Aorta (tissue), 5 donors: ENCODE measurements at places on chromosomes 3 and 15. TPM values are rescaled to one million over a fixed set of nuclear protein-coding genes. Genes with fewer than 3 reads are reported as not detected.

Gene TERC
- not detected for total RNA-seq

Gene LRRC15
- total RNA-seq: 0.06 TPM

- DNase-seq: no peak
These were observed 13.4 kb downstream of the SPICE1 start for GRCh38 chr3:113501597-113501996.

GRCh38 chr3:43627360-43627759 is 5.5 kb upstream of the ANO10 start:
- no peak for DNase-seq

DNA sequence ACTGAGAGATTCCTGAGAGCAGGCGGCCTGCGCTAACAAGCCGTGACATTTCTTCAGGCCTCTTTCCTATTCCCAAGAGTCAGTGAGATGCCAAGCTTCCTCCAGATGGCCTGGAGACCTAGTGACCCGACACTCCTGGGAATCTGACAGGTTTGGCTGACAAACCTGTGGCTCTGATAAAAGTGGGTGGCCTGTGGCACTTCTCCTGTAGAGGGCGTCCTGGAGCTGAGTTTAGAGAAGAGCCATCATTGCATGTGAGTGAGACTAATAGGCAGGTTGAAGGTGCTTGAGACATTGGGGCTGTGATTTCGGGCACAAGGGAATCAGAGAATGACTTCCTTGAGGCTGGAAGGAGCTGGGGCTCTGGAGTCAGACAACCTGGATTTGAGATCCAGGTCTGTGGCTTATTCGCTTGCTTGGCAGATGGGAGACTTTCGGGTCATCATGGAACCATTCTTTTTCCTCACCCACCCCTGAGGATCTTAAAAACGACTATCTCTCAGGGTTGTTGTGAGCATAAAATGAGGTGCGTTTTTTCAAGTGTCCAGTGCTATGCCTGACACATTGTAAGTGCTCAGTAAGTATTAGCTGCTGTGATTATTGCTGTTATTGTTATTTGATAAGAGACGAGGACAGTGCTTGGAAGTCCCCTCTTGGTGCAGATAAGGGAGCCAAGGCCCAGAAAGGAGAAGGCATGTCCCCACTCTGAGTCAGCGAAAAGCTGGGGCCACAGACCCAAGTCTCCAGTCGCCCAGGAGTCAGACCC is 77.2 kb downstream of the SCN10A start:
- DNase-seq: no peak

GRCh38 chr3:120460862-120461261 is 10.1 kb upstream of the FSTL1 start:
- DNase-seq: no peak

DNA sequence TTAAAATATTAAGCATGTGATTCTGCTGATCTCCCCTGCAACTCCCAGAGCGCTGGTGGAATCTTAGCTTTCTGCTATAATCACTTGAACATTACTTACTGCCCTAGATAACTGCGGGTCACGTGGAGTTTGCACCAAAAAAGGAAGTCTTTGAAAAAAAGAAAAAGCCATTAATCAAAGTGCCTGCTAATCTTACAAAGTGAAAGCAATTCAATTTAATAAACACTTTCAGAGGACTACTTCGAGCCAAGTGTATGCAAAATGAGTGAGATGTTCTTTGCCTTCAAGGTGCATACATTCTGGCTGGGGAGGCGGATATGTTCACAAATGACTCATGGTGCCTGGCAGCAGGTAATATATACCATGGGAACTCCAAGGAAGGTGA is 109.9 kb upstream of the GAP43 start:
- no peak for DNase-seq

DNA sequence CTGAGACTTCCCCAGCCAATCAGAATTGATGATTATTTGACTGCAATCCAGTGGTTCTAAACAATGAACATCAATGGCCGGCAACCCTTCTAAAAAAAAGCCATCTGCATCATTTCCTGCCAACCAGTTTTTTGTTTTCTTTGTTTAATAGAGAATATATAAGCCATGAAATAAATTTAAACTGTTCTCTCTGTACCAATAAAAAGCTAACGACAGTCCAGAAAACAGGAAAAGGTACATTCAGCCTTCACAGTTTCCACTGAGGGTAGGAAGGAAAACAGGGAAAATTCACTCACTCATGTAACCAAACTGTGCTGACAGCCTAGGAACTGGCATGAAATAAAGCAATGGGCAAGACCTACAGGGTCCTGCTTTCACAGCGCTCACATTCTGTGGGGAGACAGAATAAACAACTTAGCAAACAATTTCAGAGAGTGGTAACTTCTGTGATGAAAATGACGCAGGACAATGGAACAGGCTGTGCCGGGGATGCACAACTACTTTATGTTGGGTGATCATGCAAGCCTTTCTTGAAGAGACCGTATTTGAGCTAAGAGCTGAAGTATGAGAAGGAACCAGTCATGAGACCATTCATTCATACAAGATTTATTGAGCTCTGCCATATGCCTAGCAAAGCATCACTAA is 630.1 kb downstream of the MAGI1 start:
- DNase-seq: no peak

DNA sequence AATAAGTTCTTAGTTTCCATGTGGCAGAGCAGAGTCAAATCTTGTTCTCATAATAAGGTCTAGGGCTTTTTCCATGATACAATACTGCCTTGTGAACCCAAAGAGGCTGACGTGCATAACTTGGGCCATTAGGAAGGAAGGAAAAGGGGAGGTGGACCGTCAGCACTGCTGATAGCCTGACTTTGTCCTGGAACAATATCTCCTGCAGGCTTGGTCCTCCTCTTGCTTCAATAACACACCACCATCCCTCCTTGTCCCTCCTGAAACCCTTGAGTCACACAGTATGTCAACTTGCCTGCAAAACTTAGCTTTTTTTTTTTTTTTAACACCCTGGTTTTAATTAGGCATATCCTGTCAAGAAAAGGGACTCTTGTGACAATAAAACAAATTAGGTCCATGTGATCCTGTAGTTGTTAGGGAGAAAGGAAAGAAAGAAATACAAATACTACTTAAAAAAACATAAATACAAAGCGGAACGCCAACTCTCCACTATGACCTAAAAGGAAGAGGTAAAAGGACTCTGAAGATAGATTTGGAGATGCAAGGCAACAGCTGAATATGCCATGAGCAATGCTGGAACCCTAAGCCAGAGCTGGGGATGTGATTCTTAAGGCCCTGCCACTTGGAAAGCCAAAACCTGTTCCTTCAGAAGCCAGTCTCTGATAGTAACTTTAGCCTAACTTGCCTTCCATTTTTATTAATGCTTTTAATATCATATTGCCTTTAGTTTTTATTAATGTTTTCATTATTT is 67.0 kb downstream of the WWTR1 start:
- no peak for DNase-seq

GRCh38 chr3:104132566-104133403 is 1233.9 kb upstream of the ALCAM start:
- DNase-seq: no peak

DNA sequence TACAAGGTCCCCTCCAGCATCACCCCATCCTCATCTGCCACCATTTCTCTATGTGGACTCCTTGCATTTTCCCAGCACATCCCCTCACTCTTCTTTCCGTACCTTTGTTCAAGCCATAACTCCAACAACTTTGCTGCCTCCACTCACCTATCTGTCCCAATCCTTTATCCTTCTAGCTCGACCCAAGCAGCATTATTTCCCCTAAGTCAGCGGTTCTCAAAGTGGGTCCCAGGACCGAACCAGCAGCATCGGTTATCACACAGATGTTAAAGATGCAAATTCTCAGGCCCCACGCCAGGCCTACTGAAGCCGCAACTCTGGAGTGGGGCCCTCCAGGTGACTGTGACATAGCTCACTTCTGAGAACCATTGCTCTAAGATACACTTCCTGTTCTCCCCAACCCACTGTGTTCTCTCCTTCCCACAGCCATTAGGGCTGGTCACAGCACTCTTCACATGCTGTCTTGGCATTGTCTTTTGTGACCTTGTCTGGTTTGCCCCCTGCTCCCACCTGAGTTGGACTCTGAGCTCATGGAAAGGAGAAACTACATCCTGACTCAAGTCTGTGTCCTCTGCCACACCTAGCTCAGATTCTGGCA is 56.2 kb downstream of the AAGAB start:
- DNase-seq: no peak

- no peak for DNase-seq
These were observed 19.2 kb downstream of the ZIC1 start for GRCh38 chr3:147428326-147428725.

Gene SOX14
- not detected for total RNA-seq

DNA sequence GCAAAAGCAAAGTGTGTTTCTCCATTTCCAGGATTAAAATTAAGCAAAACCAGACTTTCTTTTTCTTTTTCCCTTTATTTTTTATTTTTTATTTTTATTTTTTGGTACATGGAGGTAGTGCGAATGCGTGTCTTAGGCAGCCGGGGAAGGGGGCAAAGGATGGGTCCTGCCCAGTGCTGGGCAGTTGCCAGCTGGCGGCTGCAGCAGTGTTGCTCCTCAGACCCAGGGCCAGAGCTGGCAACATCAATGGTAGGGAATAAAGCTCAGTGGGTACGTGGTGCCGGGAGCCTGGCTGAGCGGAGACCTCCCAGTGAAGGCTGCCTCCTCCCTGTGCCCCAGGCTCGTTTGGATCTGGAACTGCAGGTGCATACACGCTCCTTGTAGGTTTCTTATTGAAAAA is 46.3 kb downstream of the POLR2M start:
- DNase-seq: no peak

Gene FOXB1
- total RNA-seq: not detected

Gene MORC1
- not detected for total RNA-seq

DNA sequence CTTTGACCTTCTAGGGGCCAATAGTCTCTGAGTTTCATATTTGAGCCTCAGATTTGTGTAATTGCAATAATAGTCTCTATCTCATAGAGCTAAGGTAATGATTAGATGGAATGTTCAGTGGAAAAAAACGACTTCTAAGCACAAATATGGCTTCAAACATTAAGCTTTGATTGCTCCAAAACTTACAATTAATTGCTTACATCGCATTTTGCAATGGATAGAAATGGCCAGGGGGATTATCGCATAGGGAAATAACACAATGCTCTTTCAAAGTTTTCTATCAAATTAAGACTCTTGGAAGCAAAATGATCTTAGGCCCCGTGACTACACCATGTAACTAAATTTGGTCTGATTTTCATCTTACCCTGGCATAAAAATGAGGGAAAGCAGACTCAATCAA is 888.6 kb downstream of the AGBL1 start:
- no peak for DNase-seq

- no peak for DNase-seq
These were observed 326.4 kb downstream of the GBE1 start for GRCh38 chr3:81435050-81435449.
